Hematopoietic multipotent progenitor cell (in vitro differentiated cells): ENCODE measurements at places on chromosomes 4 and X.
A peak's percentile ranks its signal among the peaks of the same experiment; 100 is the strongest.

DNA sequence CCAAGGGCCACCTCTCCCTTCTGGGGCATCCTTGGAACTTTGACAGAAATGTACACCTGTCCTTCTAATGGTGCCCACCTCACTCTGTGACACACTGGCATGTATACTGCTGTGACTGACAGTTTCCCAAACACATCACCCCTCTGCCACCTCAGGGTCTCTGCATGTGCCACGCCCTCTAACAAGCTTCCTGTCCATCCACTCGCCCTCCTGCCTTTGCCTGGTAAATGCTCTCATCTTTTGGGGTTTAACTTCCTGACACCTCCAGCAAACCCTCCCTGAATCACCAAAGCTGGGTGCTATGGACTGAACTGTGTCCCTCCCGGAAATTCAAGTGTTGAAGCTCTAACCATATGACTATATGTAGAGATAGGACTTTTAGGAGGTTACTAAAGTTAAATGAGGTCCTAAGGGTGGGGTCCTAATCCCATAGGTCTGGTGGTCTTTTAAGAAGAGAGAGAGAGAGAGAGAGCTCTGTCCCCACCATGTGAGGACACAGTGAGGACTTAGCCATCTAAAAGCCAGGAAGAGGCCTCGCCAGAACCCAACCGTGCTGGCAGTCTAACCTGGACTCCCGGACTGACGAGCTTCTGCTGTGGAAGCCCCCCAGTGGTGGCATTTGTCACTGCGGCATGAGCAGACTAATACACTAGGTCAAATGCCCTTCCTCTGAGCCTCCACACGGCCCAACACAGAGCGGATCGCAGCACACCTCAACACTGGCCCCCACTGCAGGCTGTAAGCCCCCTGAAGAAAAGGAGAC lies 95.6 kb downstream of the AFAP1 start:
- DNase-seq = peak; percentile 67

- no peak for DNase-seq
Observed at GRCh38 chr4:146488495-146489174, 33.1 kb downstream of the SLC10A7 start.

GRCh38 chr4:139682741-139683151 lies 17.1 kb downstream of the MGST2 start:
- no peak for DNase-seq

DNA sequence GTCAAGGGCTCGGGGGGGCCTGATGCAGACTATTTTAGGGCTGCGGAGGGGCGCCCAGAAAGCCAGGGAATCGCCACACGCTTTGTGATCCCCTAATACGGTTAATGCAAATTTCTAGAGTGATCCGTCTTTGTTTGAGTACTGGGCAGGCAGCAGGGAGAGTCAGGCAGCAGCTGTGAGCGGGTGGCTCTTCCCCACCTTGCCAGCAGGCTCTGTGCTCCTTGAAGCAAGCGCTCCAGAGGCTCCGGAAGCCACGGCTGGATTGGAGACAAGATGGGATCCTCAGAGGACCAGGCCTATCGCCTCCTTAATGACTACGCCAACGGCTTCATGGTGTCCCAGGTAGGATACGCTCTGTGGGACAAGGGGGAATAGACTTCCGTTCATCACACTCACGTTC lies at the start of gene ASMT:
ASMT (plus strand) TSS at position 133 of the 400 bp plus-strand sequence; CDS start at position 274, 141 bp downstream.
- DNase-seq = no peak

DNA sequence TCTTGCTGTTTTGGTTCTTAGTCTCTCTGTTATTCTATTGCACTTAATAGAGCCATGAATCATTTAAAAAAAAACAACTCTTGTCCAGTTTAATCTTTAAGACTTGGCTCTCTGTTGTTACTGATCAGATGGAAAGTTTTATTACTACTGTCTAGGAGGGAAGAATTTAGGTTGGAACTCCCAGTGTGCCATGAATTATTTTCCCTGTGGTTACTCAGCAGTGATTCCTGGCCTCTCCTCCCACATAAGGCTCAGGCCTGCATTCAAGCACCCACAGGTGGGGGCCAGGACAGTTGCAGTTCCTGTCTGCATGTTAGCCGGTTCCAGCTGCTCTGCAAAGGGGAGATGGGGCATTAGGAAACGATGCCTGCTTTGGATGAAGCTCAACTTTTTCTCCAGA lies 29.8 kb upstream of the ESX1 start:
- DNase-seq = no peak

GRCh38 chr4:4574792-4575191 lies 32.9 kb upstream of the STX18 start:
- DNase-seq = peak; percentile 5

- no peak for DNase-seq
Observed at GRCh38 chrX:74065831-74066390, 238.1 kb upstream of the ZCCHC13 start.

GRCh38 chr4:40514497-40514951 lies 115.1 kb downstream of the RBM47 start:
- DNase-seq = no peak

- DNase-seq = no peak
Observed at GRCh38 chr4:10079912-10080588, 36.5 kb downstream of the WDR1 start.

GRCh38 chr4:7547368-7548040 lies 112.8 kb upstream of the PSAPL1 start:
- no peak for DNase-seq

GRCh38 chr4:184282895-184283654 lies 65.4 kb upstream of the ENPP6 start:
- DNase-seq = no peak

- DNase-seq = no peak
Observed at GRCh38 chrX:41001327-41001726, 83.9 kb upstream of the USP9X start.
